ENCODE measurements at places on chromosomes 2 and 18.

GRCh38 chr2:38945372-38945771 lies 55.7 kb downstream of the ARHGEF33 start:
- DNase-seq: no peak

GRCh38 chr2:68721482-68722101 lies 13.0 kb upstream of the ARHGAP25 start:
- no peak for DNase-seq

- DNase-seq: no peak
These were observed 11.0 kb upstream of the VAPA start for GRCh38 chr18:9902832-9903231.

GRCh38 chr18:75161256-75162028 lies 47.5 kb downstream of the PTGR3 start:
- DNase-seq: no peak

DNA sequence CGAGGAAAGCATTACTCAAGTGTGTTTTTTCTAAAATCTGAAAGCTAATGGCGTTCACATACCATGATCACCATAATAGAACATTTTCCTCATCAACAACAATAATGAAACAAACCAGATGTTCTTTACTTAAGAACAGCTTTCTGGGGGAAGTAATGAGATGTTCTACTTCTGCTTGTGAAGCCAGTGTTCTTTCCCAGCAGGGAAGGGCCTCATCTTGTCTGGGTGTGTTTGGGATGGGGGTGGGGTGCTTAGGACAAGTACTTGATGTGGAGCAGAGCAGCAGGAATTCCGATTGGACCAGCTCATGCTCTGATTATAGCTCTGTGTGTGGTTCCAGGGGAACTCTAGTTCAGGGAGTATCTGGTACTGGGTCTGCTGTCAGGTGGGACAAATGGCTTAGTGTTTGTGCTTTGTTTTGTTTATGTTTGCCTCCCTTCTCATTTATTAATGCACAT lies 163.0 kb upstream of the NOSTRIN start:
- no peak for DNase-seq

- no peak for DNase-seq
These were observed 289.2 kb upstream of the SLC39A10 start for GRCh38 chr2:195367809-195368208.

DNA sequence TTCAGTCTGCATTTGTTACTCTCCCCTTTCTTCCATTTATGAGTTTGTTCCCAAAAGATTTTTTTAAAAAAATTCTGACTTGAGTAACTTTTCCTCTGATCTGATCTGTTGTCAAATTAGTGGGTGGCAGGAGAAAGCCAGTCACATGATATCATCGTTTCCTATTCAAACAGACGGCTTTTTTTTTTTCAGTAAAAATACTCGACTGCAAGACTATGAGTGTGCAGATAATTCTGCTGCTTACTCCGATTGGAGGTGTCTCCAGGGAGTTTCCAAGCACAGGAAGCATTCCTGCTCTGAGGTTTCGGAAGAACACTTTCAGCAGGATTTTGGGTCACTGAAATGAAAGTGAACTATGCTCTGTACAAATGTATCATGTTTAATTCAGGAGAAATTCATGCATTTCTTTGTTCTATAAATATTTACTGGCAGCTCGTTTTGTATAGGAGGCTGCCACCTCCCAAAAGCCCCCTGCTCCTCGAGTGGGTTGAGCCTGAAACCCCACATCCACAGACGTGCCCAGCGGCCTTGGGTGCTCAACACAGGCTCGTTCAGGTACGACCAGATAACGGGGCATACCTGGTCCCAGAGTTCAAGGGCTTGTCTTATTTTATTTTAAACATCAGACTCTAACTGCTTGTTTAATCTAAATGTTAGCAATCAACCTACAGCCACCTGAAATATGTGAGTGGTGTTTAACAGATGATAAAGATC lies 126.9 kb upstream of the ZNF516 start:
- no peak for DNase-seq

DNA sequence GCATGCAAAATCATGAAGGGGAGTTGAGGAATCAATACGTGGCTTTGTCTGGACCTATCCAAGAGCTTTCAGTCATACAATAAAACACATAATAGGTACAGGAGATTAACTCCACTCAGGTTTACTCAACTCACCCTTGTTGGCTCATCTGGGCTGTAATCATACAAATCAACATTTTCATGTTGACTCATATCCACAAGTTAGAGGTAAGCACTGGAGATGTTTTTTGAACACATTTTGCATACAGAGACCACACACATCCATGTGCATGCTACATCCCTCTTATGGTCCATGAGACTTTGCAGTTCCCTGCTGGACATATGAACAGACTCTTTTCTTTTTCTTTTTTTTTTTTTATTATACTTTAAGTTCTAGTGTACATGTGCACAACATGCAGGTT lies 336.9 kb upstream of the PIK3C3 start:
- DNase-seq: no peak

DNA sequence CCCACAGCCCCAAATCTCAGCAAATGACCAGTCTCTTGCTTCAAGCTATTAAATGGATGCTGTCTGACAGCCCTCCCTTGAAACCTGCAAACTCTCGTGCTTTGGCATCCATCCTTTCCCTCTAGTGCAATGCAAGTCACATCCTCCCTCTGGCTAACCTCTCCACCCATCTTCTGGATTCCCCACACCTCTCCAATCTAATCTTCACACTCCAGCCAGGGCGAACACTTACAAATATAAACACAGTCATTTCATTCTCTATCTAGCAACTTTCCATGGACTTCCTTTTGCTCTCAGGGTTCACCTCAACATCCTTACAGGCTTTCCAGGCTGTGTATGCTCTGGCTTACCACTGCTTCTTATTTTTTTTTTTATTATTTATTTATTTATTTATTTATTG lies 10.1 kb upstream of the NARS1 start:
- no peak for DNase-seq

DNA sequence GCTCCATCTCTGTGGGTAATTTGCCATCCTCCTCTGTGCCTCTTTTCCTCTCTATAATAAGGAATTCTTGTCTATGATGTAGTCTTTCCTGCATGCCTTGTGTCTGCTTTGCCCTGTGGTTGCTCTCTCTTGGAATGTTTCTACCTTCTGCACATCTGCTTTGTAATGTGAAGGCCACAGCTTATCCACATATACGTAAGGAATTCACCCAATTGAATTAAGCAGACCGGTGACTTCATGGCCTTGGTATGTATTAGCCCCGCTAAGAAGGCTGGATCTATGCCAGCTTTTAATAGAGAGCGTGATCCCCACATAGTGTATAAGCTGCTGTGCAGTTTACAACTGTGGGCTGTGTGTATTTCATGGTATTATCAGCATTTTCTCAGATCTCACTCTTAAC lies 274.7 kb downstream of the RNF144A start:
- no peak for DNase-seq

DNA sequence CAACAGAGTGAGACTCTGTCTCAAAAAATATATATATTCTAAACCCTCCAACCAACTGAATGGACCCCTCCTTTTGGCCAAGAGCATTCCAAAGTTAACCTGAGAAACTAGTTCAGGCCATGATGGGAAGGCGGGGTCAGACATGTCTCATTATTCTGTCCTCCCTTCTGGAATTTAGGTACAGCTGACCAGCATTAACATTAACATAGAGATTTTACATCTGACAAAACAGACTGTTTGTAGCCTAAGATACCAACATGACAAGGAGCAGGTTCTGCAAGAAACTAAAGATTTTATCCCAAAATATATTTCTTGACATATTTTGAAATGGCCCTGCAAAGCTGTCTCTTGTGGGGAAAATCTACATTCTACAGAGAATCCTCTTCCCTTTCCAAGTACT lies 6.8 kb upstream of the PDK1 start:
- DNase-seq: no peak

GRCh38 chr2:141242008-141242407 lies 888.8 kb downstream of the LRP1B start:
- DNase-seq: no peak

GRCh38 chr18:8757396-8757997 lies 52.1 kb downstream of the MTCL1 start:
- DNase-seq: no peak

DNA sequence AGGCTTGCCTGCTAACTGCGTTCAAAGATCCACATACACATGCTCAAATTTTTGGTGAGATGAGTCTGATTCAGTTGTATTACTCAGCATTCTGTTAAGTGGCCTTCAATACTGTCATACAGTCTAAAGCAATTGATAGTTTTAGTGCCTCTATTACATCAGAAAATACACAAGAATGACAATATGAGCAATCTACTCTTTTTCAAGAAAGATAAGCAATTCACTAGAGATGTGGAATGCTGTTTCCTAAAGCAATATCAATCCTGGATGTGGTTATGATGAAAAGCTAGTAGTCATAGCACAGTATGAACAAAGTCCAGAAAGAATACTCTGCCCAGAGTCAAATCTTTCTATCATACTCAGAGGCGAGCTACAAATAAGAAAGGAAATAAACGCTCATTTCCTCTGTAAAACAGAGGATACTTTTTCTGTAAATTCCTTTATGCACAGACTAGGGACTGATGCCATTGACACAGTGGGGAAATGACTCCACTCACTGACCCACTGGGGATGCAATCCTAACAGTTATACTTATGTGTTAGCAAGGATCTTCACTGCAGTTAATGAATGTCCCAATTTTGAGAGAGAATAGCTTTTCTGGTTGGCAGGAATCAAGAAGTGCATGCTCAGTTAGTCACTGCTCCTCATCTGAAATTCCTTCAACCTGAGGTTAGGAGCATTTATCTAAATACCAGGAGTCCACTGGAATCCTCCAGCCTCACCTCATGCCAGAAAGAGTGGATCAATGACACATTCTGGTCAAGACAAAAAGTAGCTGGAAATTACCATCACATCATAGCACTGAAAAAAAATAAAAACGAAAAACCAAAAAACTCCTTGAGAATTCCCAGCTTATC lies 83.3 kb downstream of the PDE11A start:
- no peak for DNase-seq

DNA sequence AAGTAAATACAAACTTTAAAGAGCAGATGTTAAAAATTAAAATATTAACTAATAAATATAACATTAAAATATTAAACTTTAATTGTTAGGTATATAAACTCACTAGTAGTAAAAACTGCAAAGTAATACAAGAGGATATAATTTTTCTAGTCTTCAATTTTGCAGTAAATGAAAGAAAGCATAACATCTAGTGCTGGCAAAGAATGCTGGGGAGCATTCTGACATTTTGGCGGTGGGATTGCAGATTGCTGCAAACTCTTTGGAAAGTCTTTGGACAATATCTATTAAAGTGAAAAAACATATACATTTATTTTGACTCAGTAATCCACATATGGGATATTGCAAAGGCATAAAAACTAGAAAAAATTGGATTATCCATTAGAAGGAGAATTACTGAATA lies 175.0 kb downstream of the GCA start:
- no peak for DNase-seq

GRCh38 chr2:190882856-190883582 lies 2.4 kb downstream of the GLS start:
- no peak for DNase-seq

- no peak for DNase-seq
These were observed 56.3 kb downstream of the GLI2 start for GRCh38 chr2:120791962-120792297.

DNA sequence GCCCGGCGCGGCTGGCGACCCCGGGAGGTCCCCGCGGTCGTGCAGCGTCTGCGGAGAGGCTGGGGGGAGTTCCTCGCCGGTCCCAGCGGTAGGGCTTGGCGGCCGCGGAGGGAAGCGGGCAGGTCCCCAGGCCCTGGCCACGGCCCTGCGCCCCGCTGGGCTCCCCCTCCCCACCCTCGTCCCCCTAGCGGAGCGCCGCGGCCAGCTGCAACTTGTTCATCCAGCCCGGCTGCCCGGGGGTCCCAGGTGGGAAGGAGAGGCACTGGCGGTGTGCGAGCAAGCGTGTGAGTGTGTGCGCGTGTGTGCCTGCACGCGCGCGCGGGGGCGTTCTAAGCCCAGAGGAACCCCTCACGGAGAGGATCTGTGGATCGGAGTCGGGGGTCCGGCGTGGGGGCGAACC lies 1.3 kb downstream of the PTPRM start:
- DNase-seq: no peak

DNA sequence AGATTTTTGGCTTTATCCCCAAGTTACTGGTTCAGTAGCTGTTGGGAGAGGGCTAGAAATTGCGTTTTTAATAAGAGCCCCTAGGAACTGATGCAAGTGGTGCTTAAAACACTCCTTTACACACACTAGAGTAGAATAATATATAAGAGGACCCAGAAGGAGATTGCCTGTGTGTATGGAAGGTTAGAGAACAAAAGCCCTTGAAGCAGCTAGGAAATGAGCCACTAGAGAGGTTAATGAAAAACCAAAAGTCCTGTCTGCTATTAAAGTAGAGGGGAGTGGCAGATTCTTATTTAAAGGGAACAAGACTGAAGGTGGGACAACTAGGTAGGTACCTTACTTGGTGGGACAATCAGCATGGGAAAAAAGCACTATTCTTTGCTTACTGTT lies 14.4 kb upstream of the SLC39A10 start:
- DNase-seq: no peak

- DNase-seq: no peak
These were observed 51.7 kb upstream of the SMIM21 start for GRCh38 chr18:75478996-75479880.

DNA sequence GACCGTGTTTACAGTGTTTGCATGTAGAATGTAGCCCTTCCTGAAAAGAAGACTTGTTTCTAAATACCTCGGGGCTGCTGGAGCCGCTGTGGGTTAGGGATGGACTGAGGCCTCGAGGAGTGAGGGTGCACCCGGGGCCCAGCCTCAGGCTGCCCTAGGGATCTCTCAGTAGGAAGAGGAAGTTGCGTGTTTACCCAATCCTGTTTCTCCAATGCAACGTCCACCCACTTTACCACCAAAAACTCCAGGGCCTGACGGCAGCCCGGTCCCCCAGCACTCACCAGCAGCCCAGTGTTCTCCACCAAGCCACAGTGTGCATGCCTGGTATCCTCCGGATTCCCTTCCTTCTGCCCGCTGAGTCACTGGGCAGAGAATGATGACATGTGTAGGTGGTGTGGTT lies 255.8 kb downstream of the GLI2 start:
- no peak for DNase-seq

GRCh38 chr2:85734015-85734414 lies 19.8 kb upstream of the ATOH8 start:
- DNase-seq: no peak

- no peak for DNase-seq
These were observed 64.8 kb downstream of the MOGAT1 start for GRCh38 chr2:222736301-222736700.

GRCh38 chr2:150873396-150873772 lies 385.9 kb upstream of the RND3 start:
- no peak for DNase-seq

DNA sequence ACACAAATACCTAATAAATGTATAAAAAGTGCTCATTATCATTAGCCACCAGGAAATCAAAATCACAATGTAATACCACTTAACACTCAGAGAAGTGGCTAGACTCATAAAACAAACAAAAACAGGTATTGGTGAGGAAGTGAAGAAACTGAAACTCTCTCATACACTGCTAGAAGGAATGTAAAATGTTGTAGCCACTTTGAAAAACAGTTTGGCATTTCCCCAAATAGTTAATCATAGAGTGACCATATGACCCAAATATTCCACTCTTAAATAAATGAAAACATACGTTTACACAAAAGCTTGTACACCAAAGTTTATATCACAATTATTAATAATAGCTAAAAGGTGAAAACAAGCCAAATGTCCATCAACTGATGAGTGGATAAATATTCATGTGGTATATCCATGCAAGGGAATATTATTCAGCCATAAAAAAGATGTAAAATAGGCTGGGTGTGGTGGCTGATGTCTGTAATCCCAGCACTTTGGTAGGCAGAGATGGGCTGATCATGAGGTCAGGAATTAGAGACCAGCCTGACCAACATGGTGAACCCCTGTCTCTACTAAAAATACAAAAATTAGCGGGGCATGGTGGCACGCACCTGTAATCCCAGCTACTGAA lies 86.2 kb upstream of the COL5A2 start:
- no peak for DNase-seq

Measured in activated T-helper 1 cell treated with Interleukin-2 at 50 U/mL for 16 hours (primary cell).